Activated T-cell treated with anti-CD3 and anti-CD28 coated beads, Interleukin-2, amount 50 U/mL, for 72 hours (primary cell): ENCODE measurements at places on chromosomes 11 and 22. TPM values are rescaled to one million over a fixed set of nuclear protein-coding genes. Genes with fewer than 3 reads are reported as not detected.

The PHOX2A gene
- total RNA-seq: not detected

The CNGA4 gene
- total RNA-seq: 0.29 TPM

The LRRC4C gene
- total RNA-seq: not detected

The TSPAN32 gene
- 10.2 TPM for total RNA-seq

The SCN3B gene
- total RNA-seq: not detected

The SLCO2B1 gene
- total RNA-seq: not detected

The SPON1 gene
- total RNA-seq: 0.16 TPM

The RFPL2 gene
- not detected for total RNA-seq

The MRPL48 gene
- 45.1 TPM for total RNA-seq

The FOXR1 gene
- total RNA-seq: not detected

The APLNR gene
- total RNA-seq: not detected

The KCNC1 gene
- not detected for total RNA-seq

The C11orf97 gene
- not detected for total RNA-seq

The OR52I1 gene
- not detected for total RNA-seq

The CHRNA10 gene
- 2.8 TPM for total RNA-seq

The BTBD18 gene
- total RNA-seq: not detected

The RCOR2 gene
- 0.96 TPM for total RNA-seq

The LRRC74B gene
- total RNA-seq: not detected

The OR51A7 gene
- total RNA-seq: not detected

The OR52H1 gene
- not detected for total RNA-seq

The CRYBB2 gene
- total RNA-seq: not detected

The FADS3 gene
- 14.7 TPM for total RNA-seq

The SMDT1 gene
- total RNA-seq: 105 TPM

The RNH1 gene
- total RNA-seq: 88.9 TPM

The OR52M1 gene
- total RNA-seq: not detected

The IGSF22 gene
- 0.34 TPM for total RNA-seq

The C11orf42 gene
- not detected for total RNA-seq

The LARGE2 gene
- total RNA-seq: 0.90 TPM

The PGA5 gene
- not detected for total RNA-seq

The C11orf91 gene
- total RNA-seq: not detected

The SCGB1C1 gene
- not detected for total RNA-seq

The OR51D1 gene
- total RNA-seq: not detected

The ABTB2 gene
- 5.6 TPM for total RNA-seq

The MAPK11 gene
- 16.6 TPM for total RNA-seq

The OR52I2 gene
- not detected for total RNA-seq

The GTPBP1 gene
- 96.8 TPM for total RNA-seq

The UBTFL1 gene
- total RNA-seq: not detected

The OR8D4 gene
- not detected for total RNA-seq

The C22orf31 gene
- total RNA-seq: not detected

The THY1 gene
- total RNA-seq: 1.3 TPM

The SLC29A2 gene
- total RNA-seq: 3.6 TPM

The TSPAN4 gene
- 14.9 TPM for total RNA-seq

The APOBEC3G gene
- 115 TPM for total RNA-seq

The HORMAD2 gene
- 0.12 TPM for total RNA-seq

The MIOX gene
- 3.4 TPM for total RNA-seq

The CHCHD10 gene
- total RNA-seq: 54.4 TPM

The MYO7A gene
- 0.29 TPM for total RNA-seq

The KRTAP5-9 gene
- not detected for total RNA-seq

The C22orf42 gene
- total RNA-seq: not detected

The PPFIBP2 gene
- total RNA-seq: 30.6 TPM
